ENCODE measurements at places on chromosomes 3 and 15. TPM values are rescaled to one million over a fixed set of nuclear protein-coding genes. Genes with fewer than 3 reads are reported as not detected.

The BMF gene
- polyA plus RNA-seq = 5.2 TPM

The SSUH2 gene
- not detected for polyA plus RNA-seq

The UPK1B gene
- not detected for polyA plus RNA-seq

The TRPM1 gene
- polyA plus RNA-seq = 0.09 TPM

The RFX7 gene
- polyA plus RNA-seq = 1.4 TPM

The RPL39L gene
- polyA plus RNA-seq = 10.6 TPM

The TGM5 gene
- not detected for polyA plus RNA-seq

The SLC7A14 gene
- polyA plus RNA-seq = not detected

The SH2D7 gene
- polyA plus RNA-seq = not detected

The EFL1 gene
- 43.0 TPM for polyA plus RNA-seq

The SLC9C1 gene
- polyA plus RNA-seq = not detected

The PLOD2 gene
- polyA plus RNA-seq = not detected
